ENCODE measurements at places on chromosomes 2 and 18.

DNA sequence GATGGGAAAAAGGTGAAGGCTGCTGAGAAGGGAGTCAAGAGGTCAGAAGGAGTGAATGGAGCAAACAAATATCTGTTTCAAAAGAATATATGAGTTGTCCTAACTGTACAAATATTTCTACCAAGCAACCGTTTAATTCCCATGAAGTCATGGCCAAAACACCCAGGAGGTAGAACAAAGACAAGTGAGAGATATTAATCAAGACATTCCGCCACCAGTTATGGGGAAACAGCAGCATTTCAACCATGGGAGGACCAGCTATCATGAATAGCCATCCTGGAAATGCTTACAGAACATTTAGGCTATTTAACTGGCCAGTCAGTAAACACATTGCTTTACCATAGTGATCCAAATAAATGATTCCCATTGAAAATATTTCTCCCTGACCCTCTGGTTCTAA, 396.3 kb downstream of the IRS1 start:
- DNase-seq, result no peak

- no peak for DNase-seq
Measured at GRCh38 chr2:160870729-160871465, 289.3 kb upstream of the TANK start.

DNA sequence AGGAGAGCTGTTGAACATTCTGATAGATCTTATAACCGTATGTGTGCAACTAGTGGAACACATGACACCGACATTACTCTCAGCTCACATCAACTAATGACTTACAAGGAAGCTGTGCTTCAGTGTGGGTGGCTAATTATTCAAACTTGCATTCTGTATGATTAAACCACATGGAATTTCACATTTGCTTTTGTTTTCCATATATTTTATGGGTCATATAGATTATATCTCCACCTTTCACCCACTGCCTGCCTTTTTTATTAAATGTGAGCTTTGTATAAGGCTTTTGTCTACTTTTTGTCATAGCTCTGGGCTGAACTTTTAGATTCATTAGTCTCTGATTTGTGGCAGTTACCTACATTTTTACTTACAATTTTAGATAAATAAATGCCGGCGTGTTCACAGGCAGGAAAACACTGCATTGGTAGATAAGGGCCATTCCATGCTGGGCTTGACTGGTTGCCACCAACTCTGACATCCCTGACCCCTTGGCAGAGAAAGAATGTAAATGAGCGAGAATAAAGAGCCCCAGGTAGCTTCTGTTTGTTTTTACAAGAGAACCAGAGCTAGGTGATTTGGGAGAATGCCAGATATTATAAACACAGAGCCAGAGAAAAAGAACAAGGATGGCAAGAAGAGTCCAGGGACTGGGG, 35.7 kb downstream of the LYPD6 start:
- no peak for DNase-seq

DNA sequence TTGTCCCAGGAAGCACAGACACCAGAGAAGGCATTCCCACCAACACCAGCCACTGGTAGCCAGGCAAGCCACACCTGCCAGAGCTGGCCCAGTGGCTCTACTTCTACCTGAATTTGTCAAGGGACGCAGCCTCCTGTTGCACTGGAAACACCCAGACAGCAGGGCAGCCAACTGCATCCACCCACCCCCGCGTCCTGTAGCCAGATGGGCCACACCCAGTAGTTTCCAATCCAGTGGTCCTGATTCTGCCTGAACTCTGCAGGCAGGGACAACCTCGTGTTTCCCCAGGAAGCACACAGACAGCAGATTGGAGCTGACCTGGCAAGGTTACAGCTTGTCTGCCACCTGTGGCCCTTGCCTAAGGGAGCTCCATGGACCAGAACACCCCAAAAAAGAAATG, 18.2 kb downstream of the PFN4 start:
- no peak for DNase-seq

DNA sequence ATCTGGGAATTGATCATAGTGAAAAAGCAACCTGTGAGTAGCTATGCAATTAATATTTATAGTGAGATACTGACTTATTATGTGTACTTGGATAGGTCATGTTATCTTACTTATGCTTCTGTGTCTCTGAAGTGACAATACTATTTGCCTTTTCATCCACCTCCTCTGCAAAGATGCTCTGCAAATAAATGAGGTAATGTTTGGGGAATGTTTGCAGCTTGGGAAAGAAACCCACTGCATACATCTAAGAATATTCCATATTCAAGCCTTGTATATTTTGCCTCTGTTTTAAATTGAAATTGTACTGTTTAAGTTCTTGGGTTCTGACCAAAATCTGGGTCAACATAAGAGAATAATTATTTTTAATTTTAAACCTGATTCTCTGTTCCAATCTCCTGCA, 217.4 kb upstream of the DTNA start:
- DNase-seq, result no peak

All from occipital lobe (tissue), 3 donors.